ENCODE measurements at places on chromosomes 6 and 20. TPM values are rescaled to one million over a fixed set of nuclear protein-coding genes. Genes with fewer than 3 reads are reported as not detected.

DNA sequence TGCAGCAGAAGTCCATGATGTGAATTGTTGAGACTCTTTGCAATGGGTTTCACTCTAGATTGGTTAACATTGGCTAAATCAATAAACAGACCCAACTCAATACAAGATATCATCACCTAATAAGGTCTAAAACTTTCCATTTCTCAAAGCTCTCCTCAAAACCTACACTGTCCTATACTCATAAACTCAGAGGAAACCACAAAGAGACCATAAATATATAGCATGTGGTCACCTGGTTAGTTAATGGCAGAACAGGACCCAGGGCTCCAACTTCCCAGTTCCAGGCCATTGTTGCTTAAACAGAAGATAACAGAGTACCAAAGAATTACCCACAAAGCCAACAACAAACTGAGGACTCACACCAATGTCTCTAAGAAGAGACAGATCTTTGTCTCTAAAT, 12.0 kb downstream of the RTN4IP1 start:
- DNase-seq = no peak

DNA sequence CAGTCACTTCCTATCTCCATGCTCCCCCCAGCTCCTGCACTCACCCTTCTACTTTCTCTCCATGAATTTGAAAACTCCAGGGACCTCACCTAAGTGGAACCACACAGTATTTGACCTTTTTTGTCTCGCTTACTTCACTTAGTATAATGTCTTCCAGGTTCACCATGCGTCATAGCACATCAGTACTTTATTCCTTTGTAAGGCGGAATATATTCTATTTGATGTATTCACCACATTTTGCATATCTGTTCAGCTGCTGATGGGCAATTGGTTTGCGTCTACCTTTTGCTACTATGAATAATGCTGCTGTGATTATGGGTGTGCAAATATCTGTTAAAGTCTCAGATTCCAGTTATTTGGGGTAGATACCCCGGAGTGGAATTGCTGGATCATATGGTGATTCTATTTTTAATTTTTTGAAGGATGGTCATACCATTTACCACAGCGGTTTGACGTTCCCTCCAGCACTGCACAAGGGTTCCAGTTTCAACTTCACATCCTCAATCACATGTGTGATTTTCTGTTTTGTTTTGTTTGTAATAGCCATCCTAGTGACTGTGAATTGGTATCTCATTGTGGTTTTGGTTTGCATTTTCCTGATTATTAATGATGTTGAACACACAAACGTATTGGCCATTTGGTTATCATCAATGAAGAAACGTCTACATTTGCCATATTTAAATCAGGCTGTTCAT, 20.3 kb upstream of the SYNDIG1 start:
- no peak for DNase-seq

DNA sequence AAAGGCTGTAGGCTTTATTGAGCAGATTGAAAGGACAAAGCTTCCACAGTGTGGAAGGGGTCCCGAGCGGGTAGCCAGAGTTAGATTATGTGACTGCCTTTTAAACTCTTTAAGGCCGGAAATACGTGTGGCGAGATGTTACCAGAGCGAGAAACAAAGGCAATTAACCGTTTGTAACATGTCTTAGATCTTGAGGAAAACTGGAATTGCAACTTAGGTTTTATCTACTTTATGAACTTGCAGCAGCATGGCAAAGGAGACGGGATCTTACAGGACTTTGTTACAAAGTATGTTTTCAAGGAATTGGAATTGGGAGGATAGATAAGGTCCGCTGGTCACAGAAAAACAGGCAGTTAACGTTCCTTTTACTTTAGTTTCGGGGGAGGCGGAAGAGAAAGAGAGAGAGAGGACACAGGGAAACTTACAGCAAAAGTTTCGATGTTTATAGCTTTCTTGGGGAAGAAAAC, 594.7 kb upstream of the ADGRB3 start:
- no peak for DNase-seq

- no peak for DNase-seq
Observed at GRCh38 chr6:20575704-20576451, 41.6 kb downstream of the CDKAL1 start.

GRCh38 chr6:125111219-125111983, 42.2 kb upstream of the TPD52L1 start:
- no peak for DNase-seq

DNA sequence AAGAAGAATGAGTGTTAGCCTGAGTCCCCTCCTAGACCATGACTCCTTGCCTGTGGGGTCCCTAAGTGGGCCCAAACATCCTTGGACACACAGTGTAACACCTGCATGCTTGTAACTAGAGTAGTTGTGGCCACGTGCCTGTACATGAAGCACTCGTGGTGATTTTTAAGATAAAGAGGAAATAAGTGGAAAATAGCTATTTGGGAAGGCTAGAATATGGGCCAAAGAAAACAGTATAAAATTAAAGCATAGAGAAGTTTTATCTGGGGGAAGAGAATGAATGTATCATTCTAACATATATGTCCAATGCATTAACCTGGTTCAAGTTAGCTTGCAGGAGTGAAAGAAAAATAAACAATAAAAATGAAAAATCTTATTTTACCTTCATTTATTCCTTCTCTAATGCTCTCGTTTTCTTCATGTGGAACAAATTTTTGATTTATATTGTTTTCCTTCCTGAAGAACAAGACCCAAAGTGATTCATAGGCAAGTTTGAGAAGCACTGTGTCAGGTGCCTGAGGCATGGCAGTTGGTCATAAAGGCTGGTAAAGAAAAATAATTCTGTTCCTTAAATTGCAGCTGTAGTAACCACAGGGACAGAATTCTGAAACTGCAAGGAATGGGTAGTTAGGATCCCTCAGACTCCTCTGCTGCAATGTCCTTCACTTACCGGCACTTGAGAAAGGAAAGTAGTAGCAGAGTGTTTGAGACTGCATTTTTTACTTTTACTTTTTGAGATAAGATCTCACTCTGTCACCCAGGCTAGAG, 8.5 kb upstream of the CST3 start:
- DNase-seq = no peak

GRCh38 chr6:44161997-44162338, 3.3 kb downstream of the CAPN11 start:
- no peak for DNase-seq

- DNase-seq = peak; percentile 63
Observed at GRCh38 chr20:25136643-25137559, 55.0 kb upstream of the VSX1 start.

DNA sequence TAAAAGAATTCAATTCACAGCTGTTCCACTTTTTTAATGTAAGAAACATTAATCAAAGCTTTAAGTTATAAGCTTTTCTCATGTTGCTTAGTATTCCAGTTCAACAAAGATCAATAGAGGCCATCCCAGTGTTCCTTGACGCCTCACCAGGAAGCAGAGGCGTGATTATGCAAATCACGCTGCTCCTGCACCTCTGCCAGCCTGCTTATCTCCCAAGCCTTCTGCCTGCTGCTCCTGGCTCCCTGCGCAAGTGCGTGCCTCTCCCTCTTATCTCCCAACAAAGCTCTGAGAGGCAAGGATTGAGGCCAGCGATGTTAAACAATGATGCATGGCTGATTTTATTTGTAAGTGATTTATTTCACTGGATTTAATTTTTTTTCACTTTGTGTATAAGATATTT, 42.8 kb downstream of the INSM1 start:
- peak; percentile 81 for DNase-seq

- no peak for DNase-seq
Observed at GRCh38 chr6:121851056-121851455, 415.6 kb downstream of the GJA1 start.

GRCh38 chr6:155313602-155314091, 637 bp downstream of the TFB1M start:
- no peak for DNase-seq

GRCh38 chr6:158170656-158171081, 2.5 kb downstream of the GTF2H5 start:
- DNase-seq = no peak

- DNase-seq = peak; percentile 23
Observed at GRCh38 chr20:6636209-6637159, 131.0 kb upstream of the BMP2 start.

- DNase-seq = no peak
Observed at GRCh38 chr6:72824833-72825232, 203.0 kb downstream of the KCNQ5 start.

GRCh38 chr20:37350649-37351574, 5.0 kb downstream of the SRC start:
- no peak for DNase-seq

GRCh38 chr6:170286246-170286933, 4.5 kb downstream of the DLL1 start:
- DNase-seq = no peak

GRCh38 chr6:137188855-137189254, 15.4 kb upstream of the IL22RA2 start:
- no peak for DNase-seq

DNA sequence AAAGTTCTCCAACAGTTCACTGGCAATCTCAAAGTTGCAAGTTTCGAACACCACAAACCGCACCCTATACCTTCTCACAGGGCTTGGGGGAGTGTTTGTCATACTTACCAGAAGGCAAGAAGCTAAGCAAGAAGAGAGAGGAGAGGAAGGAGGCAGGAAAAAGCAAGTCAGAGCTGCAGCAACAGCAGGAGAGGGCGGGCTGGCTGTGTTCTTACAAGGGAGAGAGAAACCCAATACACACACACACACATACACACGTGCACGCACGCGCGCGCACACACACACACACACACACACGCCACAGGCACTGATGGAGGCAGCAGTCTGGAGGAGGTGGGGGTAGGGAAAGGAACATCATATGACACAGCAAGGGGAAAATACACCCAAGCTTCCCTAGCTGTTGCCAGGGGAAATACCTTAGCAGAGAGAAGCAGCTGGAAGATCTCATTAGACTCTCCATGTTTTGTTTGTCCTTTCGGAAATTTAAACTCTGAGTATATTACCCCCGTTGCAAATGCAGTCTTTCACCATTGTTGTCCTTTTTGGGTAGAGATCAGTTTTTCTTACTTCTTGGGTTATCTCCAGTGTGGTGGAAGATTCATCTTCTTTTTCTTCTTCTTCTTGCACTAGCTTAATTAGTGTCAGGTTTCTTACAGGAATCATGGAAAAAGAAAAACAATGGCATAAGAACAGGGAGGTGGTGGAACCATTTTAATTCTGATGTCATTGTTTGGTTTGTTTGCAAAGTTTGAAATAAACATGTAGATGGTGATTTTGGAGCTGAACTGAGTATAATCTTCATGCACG, at the start of gene TXLNB:
TXLNB (minus strand) TSS at position 186 of the 807 bp plus-strand sequence. CDS start 3,099 bp downstream, outside the sequence.
- peak; percentile 72 for DNase-seq

DNA sequence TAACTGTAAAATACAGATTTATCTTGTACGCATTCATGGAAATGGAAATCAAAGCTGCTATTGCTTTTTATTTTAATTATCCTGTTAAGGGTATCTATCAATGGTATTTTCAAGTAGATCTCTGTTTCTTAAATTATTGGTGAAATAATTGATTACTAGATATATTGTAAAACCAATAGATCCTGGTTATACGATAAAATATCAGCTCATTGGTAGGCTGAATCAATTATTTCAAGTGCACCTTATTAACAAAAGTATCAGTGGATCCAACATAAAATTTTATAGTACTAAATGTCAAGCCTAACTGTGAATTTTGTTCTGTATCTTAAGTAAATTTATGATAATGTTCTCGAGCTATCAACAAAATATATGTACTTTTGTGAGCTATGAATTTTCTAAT, 21.8 kb downstream of the PARD6B start:
- DNase-seq = no peak

DNA sequence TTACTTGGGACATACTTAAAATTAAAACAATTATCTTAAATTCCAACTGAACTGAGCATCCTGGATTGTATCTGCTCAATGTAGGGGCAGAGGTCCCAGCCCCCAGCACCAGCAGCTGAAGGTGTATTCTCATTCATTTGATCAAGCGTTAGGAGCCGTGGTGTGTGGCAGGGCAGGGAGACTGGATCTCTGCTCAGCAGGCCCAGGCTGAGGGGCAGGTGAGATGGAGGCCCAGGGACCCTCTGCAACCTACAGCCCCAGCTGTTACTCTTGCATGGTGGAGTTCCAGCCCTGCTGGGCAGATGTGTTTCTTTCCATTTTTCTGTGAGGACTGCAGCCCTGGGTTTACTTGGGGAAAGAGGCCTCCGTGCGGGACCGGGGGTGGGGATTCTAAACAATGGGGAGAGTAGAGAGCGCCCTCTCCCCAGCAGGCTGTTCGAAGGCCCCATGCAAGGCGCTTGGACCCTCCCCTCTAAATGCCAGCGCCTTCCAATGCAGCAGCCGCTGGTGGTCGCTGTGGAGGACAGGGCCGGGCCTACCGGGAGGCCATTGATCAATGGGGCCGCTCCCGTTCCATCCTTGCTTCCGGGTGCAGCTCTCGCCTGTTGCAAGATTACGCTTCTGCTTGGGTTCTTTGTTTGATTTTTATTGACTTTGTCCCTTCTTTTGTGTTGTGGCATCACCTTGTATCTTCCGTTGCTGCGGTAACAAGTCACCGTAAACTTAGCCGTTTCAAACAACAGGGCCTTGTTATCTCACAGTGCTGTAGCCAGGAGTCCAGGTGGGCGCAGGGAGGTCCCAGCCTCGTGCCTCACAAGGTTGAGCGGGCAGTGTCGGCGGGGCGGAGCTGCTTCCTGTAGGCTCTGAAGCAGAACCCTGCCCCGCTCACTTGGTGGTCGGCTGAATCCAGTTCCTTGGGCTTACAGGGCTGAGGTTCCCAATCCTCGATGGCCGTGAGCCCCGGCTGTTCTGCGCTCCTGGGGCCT, 134.8 kb upstream of the PHACTR3 start:
- DNase-seq = no peak

GRCh38 chr6:36826520-36827227, 12.6 kb downstream of the CPNE5 start:
- no peak for DNase-seq

GRCh38 chr6:144158133-144158532, 7.8 kb downstream of the STX11 start:
- DNase-seq = no peak

- DNase-seq = no peak
Observed at GRCh38 chr6:49782293-49782692, 4.8 kb downstream of the PGK2 start.

DNA sequence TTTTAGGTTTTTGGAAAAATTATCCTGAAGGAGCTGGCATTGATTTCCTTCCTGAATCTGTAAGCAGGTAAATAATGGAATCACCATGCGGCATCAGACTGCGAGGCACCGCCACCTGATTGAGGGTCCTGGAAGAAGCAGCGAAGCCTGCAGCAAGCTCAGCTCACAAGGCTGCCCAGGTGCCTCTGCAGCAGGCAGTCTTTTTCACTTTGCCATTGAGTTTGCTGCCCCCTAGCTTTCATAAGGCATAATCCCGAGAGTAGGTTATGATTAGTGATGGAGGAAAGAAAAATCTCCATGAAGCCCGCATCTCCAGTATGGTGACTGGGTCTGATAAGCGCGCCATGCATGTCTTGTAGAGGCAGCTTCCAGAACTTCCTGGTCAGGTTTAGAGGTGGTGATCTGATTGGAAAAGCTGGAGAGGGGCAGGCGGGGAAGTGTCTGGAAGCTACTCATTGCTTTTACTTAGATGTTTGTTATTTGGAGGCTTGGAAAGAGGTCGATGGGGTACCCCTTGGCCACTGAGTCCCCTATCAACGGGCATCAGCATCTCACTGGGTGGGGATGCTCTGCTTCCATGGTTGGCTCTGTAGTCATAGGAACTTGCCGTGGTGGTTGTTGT, 26.7 kb downstream of the IYD start:
- DNase-seq = peak; percentile 62

ECI2 gene
- total RNA-seq = 74.8 TPM

CEP43 gene
- 18.8 TPM for total RNA-seq

SLC12A5 gene
- total RNA-seq = 0.32 TPM

LHFPL5 gene
- total RNA-seq = 0.69 TPM

SEMG1 gene
- total RNA-seq = 1.1 TPM

TEAD3 gene
- 45.3 TPM for total RNA-seq

IBTK gene
- 24.6 TPM for total RNA-seq

THBS2 gene
- total RNA-seq = 21.9 TPM

CRISP2 gene
- total RNA-seq = 9.8 TPM

KCNK15 gene
- 14.2 TPM for total RNA-seq

SAPCD1 gene
- total RNA-seq = 2.7 TPM

All from mucosa of gallbladder (tissue), 1 donor.